ENCODE measurements at places on chromosomes 16 and 17.

- DNase-seq = no peak
Measured at GRCh38 chr17:75807861-75808260, 23.3 kb downstream of the UNK start.

- no peak for DNase-seq
Measured at GRCh38 chr16:66473051-66473571, 46.0 kb downstream of the BEAN1 start.

DNA sequence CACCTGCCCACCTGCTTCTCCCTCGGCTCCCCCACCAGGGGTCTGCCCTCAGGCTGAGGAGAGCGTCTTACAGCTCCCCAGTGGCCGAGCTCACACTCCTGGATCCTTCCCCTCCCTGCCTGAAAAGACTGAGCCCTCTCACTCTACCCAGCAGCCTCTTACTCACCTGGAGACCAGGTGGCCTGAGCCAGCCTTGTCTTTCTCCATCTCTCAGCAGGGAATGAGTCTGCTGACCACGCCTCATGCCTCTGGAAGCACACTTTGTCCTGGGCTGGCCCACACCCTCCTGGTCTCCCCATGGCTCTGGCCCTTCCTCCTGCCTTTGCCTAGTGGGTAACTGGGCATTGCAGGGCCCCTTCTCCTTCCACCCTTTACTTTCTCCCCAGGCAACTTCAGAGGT is 177.2 kb downstream of the ENGASE start:
- no peak for DNase-seq

- DNase-seq = no peak
Measured at GRCh38 chr17:80129006-80129565, 17.8 kb downstream of the EIF4A3 start.

- no peak for DNase-seq
Measured at GRCh38 chr16:46817961-46818360, 13.0 kb downstream of the C16orf87 start.
